NCI-H2107 (cell line): ENCODE measurements at places on chromosomes 12 and 14.
A peak's percentile ranks its signal among the peaks of the same experiment; 100 is the strongest.

- no peak for DNase-seq
Measured at GRCh38 chr12:89695100-89695499, 13.5 kb downstream of the ATP2B1 start.

- DNase-seq = no peak
Measured at GRCh38 chr14:97824218-97824617, 1027.0 kb downstream of the VRK1 start.

GRCh38 chr12:99455350-99456035, 192.1 kb upstream of the GARIN6 start:
- DNase-seq = no peak

- peak; percentile 62 for DNase-seq
Measured at GRCh38 chr14:58239244-58240195, 5.1 kb upstream of the PSMA3 start.

DNA sequence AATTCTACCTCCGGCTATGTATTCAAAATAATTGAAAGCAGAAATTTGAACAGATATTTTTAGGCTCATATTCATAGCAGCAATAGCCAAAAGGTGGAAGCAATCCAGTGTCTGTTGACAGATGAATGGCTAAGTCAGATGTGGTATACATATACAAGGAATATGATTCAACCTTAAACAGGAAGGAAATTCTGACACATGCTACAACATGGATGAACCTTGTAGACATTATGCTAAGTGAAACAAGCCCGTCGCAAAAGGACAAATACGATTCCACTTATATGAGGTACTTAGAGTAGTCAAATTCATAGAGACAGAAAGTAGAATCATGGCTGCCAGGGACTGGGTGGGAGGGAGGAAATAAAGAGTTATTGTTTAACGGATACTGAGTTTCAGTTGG, 331.6 kb downstream of the PCNX1 start:
- DNase-seq = no peak

GRCh38 chr14:100436745-100437406, 113.7 kb downstream of the SLC25A47 start:
- DNase-seq = no peak

- no peak for DNase-seq
Measured at GRCh38 chr14:87567618-87568295, 425.2 kb downstream of the GALC start.
